ENCODE measurements at places on chromosomes 11 and 22. TPM values are rescaled to one million over a fixed set of nuclear protein-coding genes. Genes with fewer than 3 reads are reported as not detected.
A peak's percentile ranks its signal among the peaks of the same experiment; 100 is the strongest.

- H3K36me3 ChIP-seq: peaks cover 12% of the 10 kb centered on the region
- no peak overlapping the region for H3K27ac ChIP-seq
- no peak for DNase-seq
- no peak overlapping the region for H3K4me3 ChIP-seq
Measured at GRCh38 chr22:19876314-19876940, 21.8 kb upstream of the GNB1L start.

DNA sequence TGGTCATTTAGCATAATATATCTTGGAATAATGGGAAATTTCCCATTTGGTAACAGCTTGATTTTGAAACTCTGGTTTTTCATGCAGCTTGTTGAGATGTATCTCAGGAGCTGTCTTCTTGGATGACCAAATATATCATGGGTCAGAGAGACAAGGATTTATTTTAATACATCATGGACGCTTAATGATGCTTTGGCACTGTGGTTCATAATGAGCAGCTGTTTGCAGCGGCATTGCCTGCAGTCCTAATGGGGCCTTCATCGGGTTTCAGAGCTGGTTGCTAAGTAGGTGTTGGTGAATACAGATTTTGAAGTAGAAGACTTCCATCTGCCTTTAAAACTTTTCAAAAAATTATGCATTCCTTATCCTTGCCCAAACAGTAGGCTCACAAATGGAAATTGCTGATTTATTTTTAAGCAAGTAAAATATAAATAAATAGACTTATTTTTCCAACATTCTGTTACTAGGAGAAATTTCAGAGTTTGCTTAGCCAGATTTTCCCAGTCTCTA is 389.5 kb upstream of the FAT3 start:
- no peaks in the 10 kb centered on the region for H3K27me3 ChIP-seq
- no peak overlapping the region for H3K27ac ChIP-seq
- no peak overlapping the region for H3K4me3 ChIP-seq
- 0 out of 2 replicates have a peak, but pooled peaks cover 5% of the 10 kb centered on the region for H3K36me3 ChIP-seq

- no peaks in the 10 kb centered on the region for H3K4me1 ChIP-seq
- no peak for DNase-seq
- H3K4me3 ChIP-seq: no peak overlapping the region
- no peaks in the 10 kb centered on the region for H3K36me3 ChIP-seq
- H3K27me3 ChIP-seq: peaks cover 4% of the 10 kb centered on the region
Measured at GRCh38 chr11:134666273-134667174, 254.5 kb upstream of the B3GAT1 start.

DNA sequence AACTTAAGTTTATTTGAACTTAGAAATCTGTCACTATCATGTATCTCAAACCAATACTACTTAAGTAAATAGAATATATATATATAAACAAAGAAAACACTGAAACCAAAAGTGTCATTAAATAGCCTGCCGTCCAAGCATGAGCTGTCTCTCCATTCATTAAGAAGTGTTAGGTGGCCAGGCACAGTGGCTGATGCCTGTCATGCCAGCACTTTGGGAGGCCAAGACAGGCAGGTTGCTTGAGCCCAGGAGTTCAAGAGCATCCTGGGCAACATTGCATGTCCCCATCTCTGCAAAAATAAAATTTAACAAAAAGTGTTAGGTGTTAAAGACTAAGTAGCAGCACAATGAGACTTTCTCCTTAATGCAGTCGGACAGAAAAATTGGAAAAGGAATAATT is 14.0 kb downstream of the CD6 start:
- H3K4me1 ChIP-seq: peaks cover 12% of the 10 kb centered on the region
- peaks cover 37% of the 10 kb centered on the region for H3K27me3 ChIP-seq
- no peak overlapping the region for H3K4me3 ChIP-seq
- DNase-seq: no peak
- H3K36me3 ChIP-seq: no peaks in the 10 kb centered on the region

GRCh38 chr11:11010624-11011127 is 152.8 kb upstream of the ZBED5 start:
- peaks cover 9% of the 10 kb centered on the region for H3K4me1 ChIP-seq
- DNase-seq: no peak
- H3K27me3 ChIP-seq: peaks cover 32% of the 10 kb centered on the region
- H3K36me3 ChIP-seq: 0 out of 2 replicates have a peak, but pooled peaks cover under 1% of the 10 kb centered on the region
- H3K27ac ChIP-seq: no peak overlapping the region

GRCh38 chr22:30809086-30809485 is 114.4 kb downstream of the OSBP2 start:
- no peak overlapping the region for H3K4me3 ChIP-seq
- no peak overlapping the region for H3K27ac ChIP-seq
- H3K36me3 ChIP-seq: no peaks in the 10 kb centered on the region
- DNase-seq: no peak
- H3K4me1 ChIP-seq: peaks cover 21% of the 10 kb centered on the region

GRCh38 chr22:27775087-27775698 is 26.4 kb downstream of the MN1 start:
- DNase-seq: no peak
- H3K27me3 ChIP-seq: peaks cover 18% of the 10 kb centered on the region
- H3K36me3 ChIP-seq: no peaks in the 10 kb centered on the region

DNA sequence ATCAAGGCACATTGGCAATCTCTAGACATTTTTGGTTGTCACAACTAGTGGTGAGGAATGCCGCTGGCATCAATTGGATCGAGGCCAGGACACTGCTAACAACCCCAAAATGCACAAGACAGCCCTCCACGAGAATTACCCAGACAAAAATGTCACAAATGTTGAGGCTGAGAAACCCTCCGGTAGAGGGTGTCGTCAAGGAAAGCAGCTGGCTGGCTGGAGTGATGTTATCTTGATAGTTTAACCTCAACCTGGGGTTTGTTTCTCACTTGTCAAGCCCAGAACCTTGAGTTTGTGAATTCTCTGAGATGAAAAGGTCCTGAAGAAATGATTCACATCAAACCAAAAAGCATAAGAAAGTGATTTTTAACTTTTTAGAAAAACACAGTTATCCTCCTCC is 21.1 kb upstream of the TMPRSS13 start:
- peaks cover 10% of the 10 kb centered on the region for H3K4me1 ChIP-seq
- H3K4me3 ChIP-seq: no peak overlapping the region
- H3K36me3 ChIP-seq: no peaks in the 10 kb centered on the region
- peaks cover 49% of the 10 kb centered on the region for H3K27me3 ChIP-seq
- H3K27ac ChIP-seq: no peak overlapping the region
- DNase-seq: peak; percentile 1

DNA sequence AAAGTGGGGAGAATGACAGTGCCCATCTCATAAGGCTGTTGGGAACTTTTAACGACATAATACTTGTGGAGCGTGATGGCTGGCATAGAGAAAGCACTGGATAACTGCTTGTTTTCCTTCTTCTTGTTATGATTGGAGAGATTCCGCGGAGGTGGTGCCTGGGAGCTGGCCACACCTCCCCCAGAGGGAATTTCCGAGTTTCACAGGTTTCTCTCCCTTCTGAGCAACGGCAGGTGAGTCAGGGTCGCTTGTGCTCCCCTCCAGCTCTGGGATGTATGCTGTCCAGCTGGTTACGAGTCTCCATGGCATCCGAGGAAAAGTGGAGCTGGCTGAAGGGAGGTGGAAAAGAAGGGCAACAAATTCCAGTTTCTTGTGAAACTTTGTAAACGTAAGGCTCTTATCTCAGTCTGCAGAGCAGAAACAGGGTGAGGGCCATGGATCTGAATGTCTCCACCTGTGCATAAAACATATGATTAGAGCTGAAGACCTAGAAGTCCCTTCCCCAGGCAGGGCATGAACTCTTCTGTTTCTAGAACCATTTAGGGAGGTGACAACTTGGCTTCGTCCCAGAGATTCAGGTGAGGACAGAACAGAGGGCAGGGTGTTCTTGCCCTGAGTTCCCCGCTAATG is 10.0 kb upstream of the PLET1 start:
- no peak for DNase-seq
- no peaks in the 10 kb centered on the region for H3K36me3 ChIP-seq
- H3K27me3 ChIP-seq: peaks cover 5% of the 10 kb centered on the region
- H3K4me3 ChIP-seq: no peak overlapping the region

DNA sequence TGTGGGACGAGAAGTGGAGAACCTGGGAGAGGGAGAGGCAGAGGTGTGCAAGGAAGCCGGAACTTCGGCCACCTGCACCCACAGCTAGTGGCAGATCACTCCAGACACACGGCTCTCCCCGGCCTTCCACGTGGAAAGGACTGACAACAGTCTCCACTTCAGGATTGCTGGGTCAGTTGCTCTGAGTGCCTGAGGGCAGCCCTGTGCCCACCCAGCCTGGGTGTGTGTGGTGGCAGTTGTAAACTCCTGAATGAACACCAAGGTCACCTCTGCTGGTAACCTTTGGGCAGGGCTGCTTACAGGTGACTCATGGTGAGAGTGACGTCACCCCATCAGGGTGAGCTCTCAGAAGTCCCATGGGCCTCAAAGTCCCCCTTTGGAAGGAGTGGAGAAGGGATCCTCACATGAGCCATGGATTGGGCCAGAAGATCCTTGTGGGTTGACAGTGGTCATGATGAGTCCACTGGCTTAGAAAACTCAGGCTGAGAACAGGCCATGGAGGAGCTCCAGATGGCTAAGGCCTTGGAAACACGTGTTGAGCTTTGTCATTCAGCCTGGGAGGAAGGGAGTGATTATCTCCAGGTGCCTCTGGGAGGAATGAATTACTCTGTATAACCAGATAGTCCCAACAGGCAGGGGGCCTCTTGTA is 71.3 kb downstream of the BCR start:
- no peak overlapping the region for H3K4me3 ChIP-seq
- peaks cover 21% of the 10 kb centered on the region for H3K4me1 ChIP-seq
- no peaks in the 10 kb centered on the region for H3K36me3 ChIP-seq

DNA sequence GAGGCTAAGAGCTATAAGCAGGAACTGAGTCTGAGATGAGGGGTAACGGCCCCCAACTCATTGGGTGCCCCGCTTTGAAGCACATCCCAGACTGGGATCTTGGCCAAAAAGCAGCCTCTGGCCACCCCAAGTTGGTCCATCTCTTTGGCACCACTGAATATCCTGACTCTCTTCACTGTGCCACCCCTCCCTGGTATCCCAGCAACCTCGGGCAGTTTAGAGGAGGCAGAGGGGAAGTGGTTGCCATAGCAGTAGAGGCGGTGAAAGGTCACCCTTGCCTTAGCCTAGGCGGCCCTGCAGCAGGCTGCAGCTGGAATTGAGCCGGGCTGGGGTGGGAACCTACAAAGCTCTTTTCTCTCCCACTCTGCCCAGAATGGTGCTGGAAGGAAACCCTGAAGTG is 1.1 kb downstream of the PELI3 start:
- H3K27ac ChIP-seq: peak overlapping the region; percentile 41
- H3K4me1 ChIP-seq: peaks cover 12% of the 10 kb centered on the region
- DNase-seq: no peak
- peak overlapping the region; percentile 84 for H3K4me3 ChIP-seq

DNA sequence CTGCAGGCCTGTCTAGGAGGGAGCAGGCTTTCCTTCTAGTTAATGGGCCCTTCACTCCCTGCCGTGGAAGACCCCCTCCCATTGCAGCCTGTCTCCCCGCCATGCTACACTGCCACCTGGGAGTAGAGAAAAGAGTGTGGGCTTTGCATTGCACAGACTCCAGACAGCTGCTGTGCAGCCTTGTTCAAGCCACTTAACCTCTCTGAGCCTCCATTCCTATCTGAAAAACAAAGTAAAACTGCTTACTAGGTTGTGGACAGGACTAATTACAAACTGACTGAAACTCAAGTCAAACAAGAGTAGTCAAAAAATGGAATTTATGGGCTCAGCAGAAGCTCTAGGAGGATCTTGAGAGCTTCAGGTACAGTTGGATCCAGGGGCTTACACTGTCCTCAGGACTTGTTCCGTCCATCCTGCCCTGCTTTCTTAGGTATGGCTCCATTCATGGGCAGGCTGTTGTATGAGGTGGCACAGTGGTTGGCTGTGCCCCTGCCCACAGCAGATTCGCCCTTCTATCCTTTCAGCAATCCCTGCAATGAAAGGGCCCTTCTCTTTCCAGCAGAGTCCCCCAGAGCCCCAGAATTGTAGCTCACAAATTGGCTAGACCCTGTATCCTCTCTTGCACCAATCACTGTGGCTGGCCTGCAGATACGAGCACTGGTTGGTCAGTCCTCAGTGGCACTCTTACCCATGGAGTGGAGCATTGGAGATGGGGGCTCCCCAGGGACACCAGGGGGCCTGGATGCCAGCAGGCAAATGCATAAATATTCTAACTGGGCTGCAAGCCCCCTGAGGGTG is 19.6 kb downstream of the PRDM11 start:
- no peaks in the 10 kb centered on the region for H3K36me3 ChIP-seq
- H3K4me3 ChIP-seq: no peak overlapping the region

DNA sequence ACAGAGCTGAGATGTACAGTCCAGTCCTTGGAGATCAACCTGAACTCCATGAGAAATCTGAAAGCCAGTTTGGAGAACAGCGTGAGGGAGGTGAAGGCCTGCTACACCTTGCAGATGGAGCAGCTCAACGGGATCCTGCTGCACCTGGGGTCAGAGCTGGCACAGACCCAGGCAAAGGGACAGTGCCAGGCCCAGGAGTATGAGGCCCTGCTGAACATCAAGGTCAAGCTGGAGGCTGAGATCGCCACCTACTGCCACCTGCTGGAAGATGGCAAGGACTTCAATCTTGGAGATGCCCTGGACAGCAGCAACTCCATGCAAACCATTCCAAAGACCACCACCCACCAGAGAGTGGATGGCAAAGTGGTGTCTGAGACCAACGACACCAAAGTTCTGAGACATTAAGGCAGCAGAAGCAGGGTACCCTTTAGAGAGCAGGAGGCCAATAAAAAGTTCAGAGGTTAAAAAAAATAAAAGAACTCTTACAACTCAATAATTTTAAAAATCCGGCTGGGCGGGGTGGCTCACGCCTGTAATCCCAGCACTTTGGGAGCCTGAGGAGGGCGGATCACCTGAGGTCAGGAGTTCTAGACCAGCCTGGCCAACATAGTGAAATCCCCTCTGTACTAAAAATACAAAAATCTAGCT is 69.9 kb upstream of the RTL6 start:
- H3K36me3 ChIP-seq: no peaks in the 10 kb centered on the region
- H3K27me3 ChIP-seq: peaks cover 16% of the 10 kb centered on the region
- peak; percentile 32 for DNase-seq
- no peaks in the 10 kb centered on the region for H3K4me1 ChIP-seq

The TTC36 gene
- total RNA-seq: 0.81 TPM

The GPR83 gene
- not detected for total RNA-seq

The MUC15 gene
- not detected for total RNA-seq

The MYBPC3 gene
- not detected for total RNA-seq

The OR2AG2 gene
- total RNA-seq: 0.11 TPM

The PNPLA5 gene
- not detected for total RNA-seq

The SLC2A11 gene
- total RNA-seq: 13.5 TPM

The GLYATL1 gene
- 0.39 TPM for total RNA-seq

The EWSR1 gene
- 204 TPM for total RNA-seq

The OMP gene
- not detected for total RNA-seq

The CBX7 gene
- total RNA-seq: 6.2 TPM

The PLAAT2 gene
- total RNA-seq: not detected

The BACE1 gene
- 57.0 TPM for total RNA-seq

The ZBTB44 gene
- total RNA-seq: 9.3 TPM
